A549 treated with CpdA at 1 μM for 4 hours (cell line): ENCODE measurements at places on chromosomes 1 and 21. TPM values are rescaled to one million over a fixed set of nuclear protein-coding genes. Genes with fewer than 3 reads are reported as not detected.

SPRR2E gene
- total RNA-seq, result not detected in 5 replicates

MPL gene
- 0.09 to 0.22 TPM in 2 of 5 replicates, not detected in the others for total RNA-seq

APCS gene
- total RNA-seq, result not detected in 5 replicates

CFHR5 gene
- not detected in 5 replicates for total RNA-seq

FAM72C gene
- total RNA-seq, result 5.6 to 7.2 TPM (median 6.4 TPM) in 5 replicates

ABCB10 gene
- total RNA-seq, result 15.3 to 19.6 TPM (median 18.0 TPM) in 5 replicates

ORC1 gene
- total RNA-seq, result 18.0 to 21.4 TPM (median 19.0 TPM) in 5 replicates
